Keratinocyte (primary cell): ENCODE measurements at places on chromosomes 7 and 10. TPM values are rescaled to one million over a fixed set of nuclear protein-coding genes. Genes with fewer than 3 reads are reported as not detected.
A peak's percentile ranks its signal among the peaks of the same experiment; 100 is the strongest.

DNA sequence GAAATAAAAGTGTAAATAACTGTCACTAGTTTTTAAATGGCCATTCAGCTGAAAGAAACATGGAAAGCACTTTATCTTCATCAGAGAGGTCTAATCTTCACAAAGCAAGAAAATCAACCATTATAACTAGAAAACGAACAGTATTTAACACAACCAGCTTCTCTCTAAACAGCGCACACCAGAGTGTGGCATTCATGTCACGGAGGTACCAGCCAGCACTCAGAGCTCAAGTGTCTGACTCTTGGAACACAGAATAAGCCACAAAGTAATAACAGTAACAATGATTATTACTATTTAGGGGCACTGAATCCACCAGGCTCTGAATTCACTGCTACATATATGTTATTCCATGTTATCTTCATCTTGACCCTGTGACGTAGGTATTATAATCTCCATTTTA, 60.1 kb downstream of the IFIT5 start:
- no peak for DNase-seq

- no peak for DNase-seq
Measured at GRCh38 chr7:142355328-142355727, 97.5 kb upstream of the PRSS58 start.

DNA sequence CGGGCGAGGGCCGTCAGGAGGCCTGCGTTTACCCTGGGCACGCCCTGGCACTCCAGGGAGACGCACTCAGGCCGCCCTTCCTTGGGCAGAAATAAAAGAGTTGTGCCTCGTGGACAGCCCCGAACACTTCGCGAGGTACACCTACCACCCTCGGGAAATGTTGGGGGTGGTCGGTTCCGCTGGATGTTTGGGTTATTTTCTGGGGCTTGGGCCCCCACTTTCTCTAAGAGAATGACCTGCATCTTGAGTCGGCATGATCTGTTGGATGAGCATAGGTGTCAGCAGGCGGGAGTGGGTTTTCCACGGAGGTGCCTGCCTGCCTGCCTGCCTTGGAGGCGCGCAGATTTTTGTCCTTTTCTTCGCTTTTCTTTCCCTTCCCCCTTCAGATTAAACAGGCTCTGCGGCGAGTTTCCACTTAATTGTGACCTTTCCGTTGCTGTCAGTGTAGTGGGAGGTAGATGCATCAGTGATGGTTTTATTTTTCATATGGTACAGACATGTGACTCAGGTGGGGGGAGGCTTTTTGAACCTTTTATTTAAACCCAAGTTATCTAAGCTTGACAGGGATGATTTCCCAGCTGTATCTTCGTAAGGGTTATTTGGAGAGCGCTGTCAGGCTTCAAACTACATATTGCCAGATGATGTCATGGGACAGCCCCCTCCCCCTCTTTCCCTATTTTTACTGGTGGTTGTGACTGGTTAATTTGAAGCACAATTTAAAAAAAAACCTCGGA, 661 bp downstream of the HECTD2 start:
- DNase-seq = no peak

DNA sequence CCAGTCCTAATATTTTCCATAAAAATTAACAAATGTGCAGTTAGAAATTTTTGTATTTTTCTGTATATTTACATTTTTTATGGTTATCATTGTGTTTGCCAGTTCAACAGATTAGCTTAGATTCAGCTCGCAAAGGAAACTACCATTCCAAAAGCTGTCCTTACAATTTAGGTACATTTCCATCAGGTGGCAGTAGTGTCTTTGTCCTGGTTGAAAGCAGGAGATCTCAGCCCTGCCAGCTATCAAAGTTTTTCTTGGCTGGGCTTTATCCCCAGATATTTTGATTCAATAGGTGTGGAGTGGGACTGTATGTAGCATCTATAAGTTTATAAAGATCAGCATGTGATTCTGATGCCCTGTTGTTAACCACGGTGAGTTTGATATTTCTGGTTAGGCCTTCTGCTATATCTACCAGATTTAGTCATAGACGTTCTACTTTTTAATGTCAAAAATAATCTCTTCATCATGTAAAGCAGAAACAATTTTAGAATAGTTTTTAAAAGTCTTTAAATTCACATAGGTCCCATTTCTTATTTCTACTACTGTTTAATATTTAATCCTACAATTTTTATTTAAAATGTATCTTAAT, 15.5 kb upstream of the ICA1 start:
- no peak for DNase-seq

SH2D4B gene
- 0.03 to 0.42 TPM (median 0.22 TPM) in 3 replicates for polyA plus RNA-seq

SPDYE18 gene
- polyA plus RNA-seq = 0.08 TPM in 1 of 3 replicates, not detected in the others

GRCh38 chr7:73999664-74000435, 28.1 kb upstream of the ELN start:
- DNase-seq = no peak

DNA sequence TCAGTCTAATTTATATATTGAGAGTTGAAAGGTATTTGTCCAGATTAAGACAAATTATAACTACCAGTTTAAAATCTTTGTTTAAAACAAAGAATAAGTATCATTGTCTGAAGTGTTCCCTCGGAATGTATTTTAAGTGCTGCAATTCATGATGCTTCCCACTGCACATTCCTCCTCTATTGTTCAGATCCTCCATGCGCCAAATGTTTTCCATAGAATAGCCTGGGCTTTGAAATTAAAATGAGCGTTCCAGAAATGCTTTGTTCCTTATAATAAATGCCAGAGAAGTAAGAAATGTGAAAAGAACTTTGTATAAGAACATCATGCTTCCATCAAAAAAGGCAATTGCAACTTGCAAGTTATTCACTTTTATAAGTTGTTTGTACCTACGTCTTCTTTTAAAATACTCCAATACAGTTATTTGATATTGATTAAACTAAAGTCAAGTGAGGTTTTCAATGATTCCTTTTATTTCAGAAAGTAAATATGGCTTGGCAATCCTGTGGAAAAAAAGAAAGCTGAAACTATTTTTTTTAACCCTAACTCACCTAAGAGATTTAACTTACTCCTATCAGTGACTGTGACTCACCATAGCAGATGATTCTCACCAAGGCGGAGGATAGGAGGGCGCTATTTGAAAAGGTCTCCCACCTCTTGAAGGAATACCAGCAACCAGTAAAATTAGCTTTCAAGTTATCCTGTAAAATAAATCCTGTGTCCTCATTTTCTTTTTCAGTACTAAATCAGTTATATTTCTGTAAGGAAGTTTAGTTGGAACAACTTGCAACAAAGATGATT, 85.8 kb downstream of the CTNNA3 start:
- DNase-seq = no peak

DNA sequence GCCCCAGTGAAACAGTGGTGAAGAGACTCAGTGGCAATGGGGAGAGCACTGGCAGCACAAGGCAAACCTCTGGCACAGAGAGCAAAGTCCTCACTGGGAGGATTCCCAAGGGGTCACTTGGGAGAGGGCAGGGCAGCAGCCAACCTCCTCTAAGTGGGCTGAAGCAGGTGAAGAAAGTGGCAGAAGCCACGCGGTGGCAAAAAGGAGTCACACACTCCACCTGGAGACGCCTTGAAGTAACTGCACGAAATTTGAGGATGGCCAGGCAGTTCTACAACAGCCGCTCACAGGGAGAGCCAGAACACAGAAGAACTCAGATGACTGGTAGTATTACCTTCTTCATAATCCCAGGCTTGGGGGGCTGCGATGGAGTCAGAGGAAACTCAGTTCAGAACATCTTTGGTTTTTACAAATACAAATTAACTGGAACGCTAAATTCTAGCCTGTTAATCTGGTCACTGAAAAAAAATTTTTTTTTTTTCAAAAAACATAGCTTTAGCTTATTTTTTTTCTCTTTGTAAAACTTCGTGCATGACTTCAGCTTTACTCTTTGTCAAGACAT, 574 bp upstream of the IL6 start:
- DNase-seq = peak; percentile 50

GRCh38 chr10:104441329-104442000, 87.8 kb downstream of the CFAP58 start:
- no peak for DNase-seq

TMEM270 gene
- not detected in 3 replicates for polyA plus RNA-seq

RAB19 gene
- polyA plus RNA-seq = 0.10 to 0.22 TPM in 2 of 3 replicates, not detected in the other

ARHGAP12 gene
- 13.7 to 26.6 TPM (median 16.1 TPM) in 3 replicates for polyA plus RNA-seq

GRCh38 chr7:123993996-123994395, 38.9 kb downstream of the TMEM229A start:
- DNase-seq = no peak

CNNM1 gene
- polyA plus RNA-seq = 0.62 to 1.3 TPM (median 0.83 TPM) in 3 replicates

DNA sequence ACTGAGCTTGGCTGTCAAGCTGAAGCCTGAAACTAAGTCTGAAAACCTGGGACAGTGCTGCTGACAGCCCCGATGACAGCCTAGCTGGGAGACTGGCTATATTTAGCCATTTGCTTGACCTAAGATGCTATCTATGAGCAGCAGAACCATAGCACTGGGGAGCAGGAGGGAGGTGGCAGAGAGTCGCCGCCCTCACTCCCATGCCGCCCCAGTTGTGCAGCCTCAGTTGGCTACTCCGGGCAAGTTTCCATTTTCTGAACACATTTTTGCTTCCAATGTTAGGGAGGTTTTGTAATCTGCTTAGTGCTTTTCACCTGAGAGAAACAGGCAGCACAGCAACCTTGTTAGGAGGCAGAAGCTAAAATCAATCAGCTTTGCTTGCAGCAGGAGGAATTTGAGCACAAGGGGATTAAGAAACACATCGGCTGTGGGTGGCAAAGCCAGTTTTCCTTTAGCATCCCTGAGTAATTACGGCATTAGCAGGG, 20.4 kb upstream of the C10orf71 start:
- DNase-seq = no peak

DNA sequence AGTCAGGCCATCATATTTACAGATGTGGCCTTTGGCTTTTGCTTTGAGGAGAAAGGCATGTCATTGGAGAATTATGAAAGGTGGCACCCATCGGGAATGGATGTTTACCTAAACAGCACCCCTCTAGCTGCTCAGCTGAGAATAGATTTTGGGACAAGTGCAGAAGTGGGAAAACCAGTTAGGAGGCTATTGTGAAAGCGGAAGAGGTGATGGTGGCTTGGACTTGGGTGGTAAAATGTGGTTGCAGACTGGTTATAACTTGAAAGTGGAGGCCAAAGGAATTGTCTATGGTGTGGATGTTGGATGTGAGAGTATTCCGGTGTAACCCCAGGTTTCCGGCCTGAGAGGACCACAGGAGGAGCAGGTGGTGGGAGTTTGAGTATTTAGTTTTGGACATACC, 5.2 kb upstream of the SLC12A9 start:
- DNase-seq = no peak

- DNase-seq = no peak
Measured at GRCh38 chr7:151385626-151386300, 24.1 kb downstream of the WDR86 start.

- DNase-seq = no peak
Measured at GRCh38 chr7:150800581-150801241, at the start of gene TMEM176A. TMEM176A (plus strand) TSS chr7:150800769; CDS start chr7:150801551, 782 bp downstream.

DNA sequence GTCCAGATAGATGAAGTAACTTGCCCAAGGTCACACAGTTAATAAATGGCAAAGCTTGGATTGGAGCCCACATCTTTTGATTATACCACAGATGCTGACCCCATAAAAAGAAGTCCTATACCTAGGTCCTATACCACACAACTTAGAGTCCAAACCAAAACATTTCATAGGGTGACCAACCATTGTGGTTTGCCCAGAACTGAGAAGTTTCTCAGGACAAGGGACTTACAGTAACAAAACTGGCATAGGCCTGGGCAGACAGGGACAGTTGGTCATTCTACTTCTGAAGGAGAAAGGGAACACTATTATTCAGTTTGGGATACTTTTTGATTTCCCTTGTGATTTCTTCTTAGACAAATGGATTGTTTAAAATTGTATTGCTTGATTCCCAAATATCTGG, 32.9 kb upstream of the PRLHR start:
- DNase-seq = no peak

PDK4 gene
- not detected in 3 replicates for polyA plus RNA-seq

DNA sequence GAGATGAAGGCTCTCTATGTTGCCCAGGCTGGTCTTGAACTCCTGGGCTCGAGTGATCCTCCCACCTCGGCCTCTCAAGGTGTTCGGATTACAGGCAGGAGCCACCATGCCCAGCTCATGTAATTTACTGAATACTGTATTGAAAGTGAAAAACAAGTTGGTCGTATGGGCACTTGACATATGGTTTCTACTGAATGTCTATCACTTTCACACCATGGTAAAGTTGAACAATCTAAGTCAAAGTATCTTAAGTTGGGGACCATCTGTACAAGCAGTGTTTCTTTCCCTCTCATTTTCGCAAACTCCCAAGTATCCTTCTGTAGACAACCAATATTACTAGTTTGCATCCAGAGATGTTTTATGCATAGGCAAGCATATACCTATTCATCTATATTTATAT, 116.6 kb downstream of the TMEM178B start:
- no peak for DNase-seq

GRCh38 chr10:11721806-11722205, 20.4 kb upstream of the ECHDC3 start:
- DNase-seq = no peak

DNA sequence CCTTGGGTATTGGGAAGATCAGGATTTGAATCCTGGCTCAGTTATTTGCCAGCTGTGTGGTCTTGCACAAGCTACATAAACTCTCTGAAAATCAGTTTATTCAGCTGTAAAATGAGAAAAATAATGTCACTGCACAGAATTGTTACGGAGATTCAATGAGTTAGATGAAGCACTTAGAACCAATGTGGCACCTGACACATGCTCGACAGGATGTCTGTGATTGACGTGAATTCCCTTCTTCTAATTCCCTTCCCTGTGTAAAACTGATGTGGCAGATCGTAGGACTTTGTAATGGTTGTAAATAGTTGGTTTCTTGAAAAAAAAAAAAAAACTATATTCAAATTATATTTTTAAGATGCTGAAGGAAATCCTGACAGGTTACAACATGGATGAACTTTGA, 249.9 kb upstream of the MKLN1 start:
- DNase-seq = no peak

GRCh38 chr10:100600218-100600617, 64.5 kb downstream of the HIF1AN start:
- DNase-seq = no peak

- DNase-seq = no peak
Measured at GRCh38 chr7:51325908-51326307, 9.3 kb upstream of the COBL start.

DNA sequence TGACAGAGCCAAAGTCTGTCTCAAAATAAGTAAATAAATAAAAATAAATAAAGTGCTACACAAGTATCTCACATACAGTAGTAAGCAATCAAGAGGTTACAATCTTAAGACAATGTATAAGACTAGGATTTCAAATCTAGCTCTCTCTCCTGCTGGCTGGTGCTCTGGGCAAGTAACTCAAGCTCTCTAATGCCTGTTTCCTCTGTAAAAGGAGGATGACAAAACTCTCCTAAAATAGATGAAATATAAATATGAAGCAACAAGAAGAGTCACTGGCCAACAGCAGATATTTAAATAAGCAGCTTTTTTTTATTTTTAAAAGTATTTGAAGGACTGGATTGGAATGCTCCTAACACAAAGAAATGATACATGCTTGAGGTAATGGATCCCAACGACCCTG, 7.2 kb downstream of the SFMBT2 start:
- DNase-seq = no peak

CPED1 gene
- 0.62 to 1.1 TPM (median 0.72 TPM) in 3 replicates for polyA plus RNA-seq

RNF32 gene
- polyA plus RNA-seq = 0.34 to 0.76 TPM (median 0.40 TPM) in 3 replicates

GRCh38 chr10:112967200-112967599, 17.2 kb downstream of the TCF7L2 start:
- no peak for DNase-seq
